Left lung (tissue), 14 donors: ENCODE measurements at places on chromosomes 7 and 10. TPM values are rescaled to one million over a fixed set of nuclear protein-coding genes. Genes with fewer than 3 reads are reported as not detected.

The NAT16 gene
- total RNA-seq, result not detected

DNA sequence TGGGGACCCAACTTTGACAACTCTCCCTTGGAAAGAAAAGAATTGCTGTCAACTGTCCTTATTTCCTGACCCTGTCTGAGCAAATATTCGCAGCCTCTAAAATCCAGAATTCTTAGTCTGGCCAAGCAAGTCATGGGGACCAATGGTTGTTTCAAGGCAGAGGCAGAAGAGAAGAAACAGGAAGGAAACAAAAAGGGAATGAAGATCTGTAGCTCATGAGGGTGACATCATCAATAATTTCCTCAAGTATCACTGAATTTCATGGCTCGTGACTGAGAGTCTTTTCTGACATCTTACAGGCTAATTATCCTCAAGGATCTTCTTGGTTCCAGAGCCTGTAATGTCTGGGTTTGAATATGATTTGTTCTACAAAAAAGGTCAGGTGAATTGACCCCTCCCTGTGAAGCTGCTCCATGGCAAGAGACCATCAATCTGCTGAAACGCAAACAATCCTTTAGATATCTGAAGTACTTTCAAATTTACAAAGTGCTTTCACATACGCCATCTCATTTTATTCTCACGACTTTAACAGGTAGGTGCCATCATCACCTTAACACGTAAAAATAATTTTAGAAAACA is 5.8 kb downstream of the CDK6 start:
- peaks cover 2% of the 10 kb centered on the region for H3K4me1 ChIP-seq
- H3K27me3 ChIP-seq, result no peaks in the 10 kb centered on the region
- no peak overlapping the region for H3K27ac ChIP-seq

- no peak overlapping the region for H3K27ac ChIP-seq
- no peaks in the 10 kb centered on the region for H3K4me1 ChIP-seq
- no peak for DNase-seq
- H3K4me3 ChIP-seq, result no peak overlapping the region
- H3K36me3 ChIP-seq, result no peaks in the 10 kb centered on the region
- no peaks in the 10 kb centered on the region for H3K27me3 ChIP-seq
These were observed 172.2 kb upstream of the FERD3L start for GRCh38 chr7:19317461-19317860.

The PILRA gene
- 52.3 TPM for total RNA-seq

- H3K27me3 ChIP-seq, result no peaks in the 10 kb centered on the region
- no peaks in the 10 kb centered on the region for H3K36me3 ChIP-seq
- peak overlapping the region; percentile 79 for H3K4me3 ChIP-seq
- peaks cover 22% of the 10 kb centered on the region for H3K4me1 ChIP-seq
- no peak overlapping the region for H3K27ac ChIP-seq
- DNase-seq, result no peak
These were observed 1.6 kb downstream of the POLR1F start for GRCh38 chr7:19707240-19707639.

DNA sequence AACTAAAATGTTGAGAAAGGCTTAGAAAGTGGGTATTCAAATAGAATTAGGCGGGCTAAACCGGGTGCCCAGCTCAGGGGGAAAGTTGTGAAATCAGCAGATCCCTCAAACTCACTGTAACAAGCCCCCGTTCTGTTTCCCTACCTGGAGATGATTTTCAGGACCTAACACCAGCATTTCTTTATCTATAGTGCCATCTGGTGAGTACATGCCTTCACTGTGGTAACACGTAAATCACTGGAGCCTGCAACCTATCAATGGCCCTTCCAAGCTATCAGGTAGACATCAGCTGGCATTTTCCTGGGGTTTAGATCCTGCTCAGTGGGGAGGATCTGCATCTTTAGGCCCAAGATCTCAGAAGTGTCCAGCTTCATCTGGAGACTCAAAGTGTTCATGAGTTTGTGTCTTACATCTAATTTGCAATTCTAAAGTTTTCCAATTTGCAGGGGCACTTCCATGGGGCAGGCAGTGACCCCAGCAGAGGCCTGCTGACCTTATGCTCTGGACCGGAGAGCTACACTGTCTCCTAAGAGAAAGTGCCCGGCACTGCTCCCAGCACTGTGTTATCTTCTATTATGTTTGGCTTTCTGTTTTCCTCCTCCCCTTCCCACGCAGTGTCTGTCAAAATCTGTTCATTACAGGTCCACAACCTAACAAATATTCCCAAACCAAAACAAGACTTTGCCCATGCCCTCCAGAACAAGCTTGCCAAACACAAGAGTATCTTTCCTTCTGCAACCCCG is 132.5 kb downstream of the LSM5 start:
- no peak overlapping the region for H3K4me3 ChIP-seq
- no peak overlapping the region for H3K27ac ChIP-seq
- no peaks in the 10 kb centered on the region for H3K36me3 ChIP-seq
- DNase-seq, result no peak
- H3K27me3 ChIP-seq, result peaks cover 8% of the 10 kb centered on the region

- peak overlapping the region; percentile 25 for H3K4me3 ChIP-seq
- peaks cover 3% of the 10 kb centered on the region for H3K4me1 ChIP-seq
- no peak overlapping the region for H3K27ac ChIP-seq
These were observed 980 bp downstream of the ADAMTS14 start for GRCh38 chr10:70673043-70673928.

DNA sequence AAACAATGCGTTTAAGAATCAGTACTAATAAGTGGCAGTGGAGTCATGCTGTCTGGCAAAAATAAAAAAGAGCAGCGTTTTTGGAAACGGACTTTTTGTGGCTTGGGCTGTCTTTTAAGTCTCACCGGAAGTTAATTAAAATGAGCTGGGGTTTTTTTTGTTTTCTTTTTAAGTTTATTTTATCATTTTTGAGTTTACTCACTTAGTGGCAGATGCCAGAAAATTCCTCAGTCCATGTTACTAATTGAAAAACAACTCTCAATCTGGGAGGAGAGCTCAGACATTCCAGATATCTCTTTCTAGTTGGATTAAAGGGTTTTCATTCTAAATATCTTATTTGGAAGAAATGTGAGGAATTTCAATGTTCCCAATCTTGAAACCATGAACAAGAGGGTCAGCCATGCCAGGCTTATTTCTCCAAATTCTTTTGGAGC is 133.8 kb upstream of the AGR3 start:
- no peak overlapping the region for H3K4me3 ChIP-seq
- no peaks in the 10 kb centered on the region for H3K36me3 ChIP-seq

DNA sequence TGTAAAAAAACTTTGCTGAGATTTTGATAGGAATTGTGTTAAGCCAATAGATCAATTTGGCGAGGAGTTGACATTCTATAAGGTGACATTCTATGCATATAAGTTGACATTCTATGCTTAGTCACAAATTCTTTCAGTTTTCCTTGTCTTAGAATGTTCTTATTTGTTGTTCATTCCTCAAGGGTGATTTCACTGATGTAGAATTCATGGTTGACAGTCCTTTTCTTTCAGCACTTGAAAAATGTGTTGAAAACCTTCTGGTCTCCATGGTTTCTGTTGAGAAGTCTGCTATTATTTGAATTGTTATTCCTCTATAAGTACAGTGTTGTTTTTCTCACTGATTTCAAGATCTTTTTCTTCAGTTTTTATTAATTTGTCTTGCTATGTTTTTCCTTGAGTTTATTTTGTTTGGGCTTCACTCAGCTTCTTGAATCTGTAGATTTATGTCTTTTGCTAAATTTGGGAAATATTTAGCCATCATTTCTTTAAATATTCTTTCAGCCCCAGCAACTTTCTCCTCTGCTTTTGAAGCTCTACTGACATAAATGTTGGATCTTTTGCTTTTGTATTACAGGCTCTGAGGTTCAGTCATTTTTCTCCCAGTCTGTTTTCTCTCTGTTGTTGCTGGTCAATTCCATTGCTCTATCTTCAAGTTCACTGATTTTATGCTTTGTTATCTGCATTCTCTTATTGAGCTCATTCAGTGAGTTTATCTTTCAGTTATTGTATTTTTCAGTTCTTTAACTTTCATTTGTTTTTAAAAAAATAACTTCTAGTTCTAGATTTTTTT is 154.9 kb downstream of the SDK1 start:
- no peaks in the 10 kb centered on the region for H3K4me1 ChIP-seq
- no peak for DNase-seq
- H3K27me3 ChIP-seq, result no peaks in the 10 kb centered on the region
- no peaks in the 10 kb centered on the region for H3K36me3 ChIP-seq

DNA sequence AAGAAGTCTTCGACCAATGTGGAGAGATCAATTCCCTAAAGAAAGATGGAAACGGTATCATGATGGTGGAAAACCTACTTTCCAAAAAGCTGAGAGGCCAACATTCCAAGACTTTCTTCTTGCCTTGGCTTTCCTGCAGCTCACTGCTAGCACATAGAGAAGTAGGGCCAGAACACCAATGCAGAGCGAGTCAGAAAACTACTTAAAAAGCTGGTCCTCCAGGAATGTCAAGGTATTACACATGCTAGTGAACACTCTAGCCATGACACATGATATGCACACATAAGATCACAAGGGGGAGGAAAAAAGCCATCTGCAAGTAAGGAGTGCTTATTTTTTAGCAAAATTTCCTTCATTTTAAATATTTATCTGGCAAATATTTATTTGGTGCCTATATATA is 22.7 kb downstream of the GPAM start:
- no peaks in the 10 kb centered on the region for H3K27me3 ChIP-seq
- no peak for DNase-seq
- peaks cover 97% of the 10 kb centered on the region for H3K36me3 ChIP-seq
- H3K4me1 ChIP-seq, result no peaks in the 10 kb centered on the region
- no peak overlapping the region for H3K27ac ChIP-seq

The C10orf67 gene
- total RNA-seq, result 0.93 TPM

GRCh38 chr7:14606101-14606500 is 296.4 kb downstream of the DGKB start:
- no peaks in the 10 kb centered on the region for H3K36me3 ChIP-seq
- no peaks in the 10 kb centered on the region for H3K27me3 ChIP-seq
- no peak overlapping the region for H3K4me3 ChIP-seq

- H3K4me3 ChIP-seq, result no peak overlapping the region
- H3K36me3 ChIP-seq, result no peaks in the 10 kb centered on the region
These were observed 68.0 kb upstream of the EEPD1 start for GRCh38 chr7:36085096-36085495.

DNA sequence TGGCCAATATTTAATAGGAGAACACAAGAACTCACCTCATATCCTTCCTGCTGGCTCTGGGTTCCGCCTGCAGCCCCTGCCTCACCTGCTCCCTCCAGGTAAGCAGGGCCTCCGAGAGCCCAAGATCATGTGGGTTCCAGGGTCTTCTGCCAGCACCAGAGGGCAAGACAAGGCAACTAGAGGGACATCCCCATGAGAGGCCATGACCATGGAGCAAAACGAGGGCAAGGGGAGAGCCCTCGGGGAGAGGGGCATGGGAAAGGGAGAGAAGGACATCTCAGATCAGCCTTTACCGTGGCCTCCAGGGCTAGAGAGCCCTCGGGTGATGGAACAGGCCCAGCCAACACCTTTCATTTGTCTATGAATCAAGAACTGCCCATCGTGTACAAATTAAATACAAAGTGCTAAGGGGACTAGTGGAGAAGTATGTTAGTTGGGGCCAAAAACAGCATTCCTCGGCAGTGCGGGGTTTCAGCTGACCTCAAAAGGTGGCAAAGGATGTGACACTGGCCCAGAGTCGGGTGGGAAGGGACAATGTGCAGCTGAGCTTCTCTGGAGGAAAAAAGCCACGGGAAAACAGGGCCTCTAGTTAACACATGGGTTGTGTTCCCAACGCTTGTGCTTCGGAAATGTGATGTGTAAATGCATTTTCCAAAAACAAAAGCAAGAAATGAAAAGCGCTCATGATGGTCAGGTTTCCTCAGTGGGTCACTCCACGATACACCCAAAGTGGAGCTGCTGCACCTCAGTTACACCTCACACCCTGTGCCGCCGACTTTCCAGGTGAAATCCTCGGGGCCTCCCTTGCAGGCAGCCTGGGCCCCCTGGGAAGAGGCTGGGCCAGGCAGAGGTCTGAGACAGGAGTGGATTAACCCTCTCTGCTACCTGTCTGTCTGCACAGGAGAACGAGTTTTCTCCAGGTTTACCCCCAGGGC is 2.0 kb downstream of the AOC1 start:
- no peak for DNase-seq
- H3K27ac ChIP-seq, result no peak overlapping the region
- no peaks in the 10 kb centered on the region for H3K36me3 ChIP-seq
- peaks cover 17% of the 10 kb centered on the region for H3K27me3 ChIP-seq
- H3K4me1 ChIP-seq, result no peaks in the 10 kb centered on the region

The OR2F1 gene
- total RNA-seq, result not detected

DNA sequence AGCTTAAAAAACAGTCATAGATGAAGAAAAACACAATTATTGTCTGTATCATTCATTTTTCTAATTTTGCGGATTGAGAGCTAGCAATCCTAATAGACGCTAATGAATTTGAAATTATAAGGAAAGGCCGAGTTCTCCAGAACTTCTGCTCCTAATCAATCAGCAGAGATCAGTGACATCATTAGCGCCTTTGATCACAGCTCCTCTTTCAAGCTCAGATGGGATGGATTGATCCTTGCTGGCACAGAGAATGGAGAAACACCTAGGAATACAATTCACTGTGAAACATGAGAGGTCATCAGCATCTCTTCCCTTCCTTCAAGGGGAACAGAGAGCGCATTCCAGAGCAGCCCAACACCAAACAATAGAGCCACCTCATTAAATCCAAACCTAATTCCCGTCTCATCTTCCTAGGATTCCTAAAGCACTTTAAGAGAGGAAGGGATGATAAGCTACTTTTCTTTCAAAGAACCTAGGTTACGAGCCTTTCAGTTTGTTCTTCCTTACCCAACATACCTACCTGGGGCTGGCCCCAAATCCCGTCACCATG is 24.4 kb downstream of the GLI3 start:
- DNase-seq, result no peak
- no peaks in the 10 kb centered on the region for H3K27me3 ChIP-seq
- H3K4me1 ChIP-seq, result no peaks in the 10 kb centered on the region
- H3K36me3 ChIP-seq, result no peaks in the 10 kb centered on the region

- no peak overlapping the region for H3K27ac ChIP-seq
- no peaks in the 10 kb centered on the region for H3K4me1 ChIP-seq
- no peaks in the 10 kb centered on the region for H3K27me3 ChIP-seq
These were observed 375.9 kb downstream of the NXPH1 start for GRCh38 chr7:8809320-8809719.

DNA sequence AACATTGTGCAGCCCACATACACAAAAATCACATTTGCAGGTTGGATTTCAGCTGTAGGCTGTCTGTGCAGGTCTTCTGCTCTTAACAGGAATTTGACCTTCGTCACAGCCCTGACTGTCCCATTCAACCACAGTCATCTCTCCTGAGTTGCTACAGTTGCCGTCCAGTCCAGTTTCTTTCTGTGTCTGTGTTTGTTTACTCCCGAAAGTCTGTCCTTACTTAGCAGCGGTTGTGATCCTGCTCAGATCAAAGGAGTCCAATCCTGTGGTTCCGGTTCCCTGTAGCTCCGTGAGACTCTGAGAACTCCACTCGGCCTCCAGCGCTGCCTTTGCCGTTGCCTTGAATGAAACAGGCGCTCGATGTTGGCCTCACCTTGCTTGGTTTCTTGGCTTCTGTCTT is 111.6 kb upstream of the GATA3 start:
- no peak overlapping the region for H3K27ac ChIP-seq
- H3K4me3 ChIP-seq, result no peak overlapping the region
- no peaks in the 10 kb centered on the region for H3K4me1 ChIP-seq

The HTRA1 gene
- 80.5 TPM for total RNA-seq

The GHRHR gene
- total RNA-seq, result not detected

- no peak for DNase-seq
- H3K27me3 ChIP-seq, result no peaks in the 10 kb centered on the region
- peaks cover 13% of the 10 kb centered on the region for H3K36me3 ChIP-seq
- H3K27ac ChIP-seq, result no peak overlapping the region
These were observed 63.9 kb downstream of the VOPP1 start for GRCh38 chr7:55508221-55509011.
